DMS79 treated with DMSO at 0.1 percent for 48 hours (cell line): ENCODE measurements at places on chromosomes 2 and 18.

- DNase-seq, result no peak
Measured at GRCh38 chr2:158273791-158274190, 172.1 kb downstream of the UPP2 start.

- DNase-seq, result no peak
Measured at GRCh38 chr2:54492335-54492734, 36.2 kb downstream of the SPTBN1 start.

- DNase-seq, result no peak
Measured at GRCh38 chr18:41266616-41267015, 688.4 kb upstream of the PIK3C3 start.

GRCh38 chr2:3624059-3624794, 29.3 kb downstream of the COLEC11 start:
- DNase-seq, result no peak

DNA sequence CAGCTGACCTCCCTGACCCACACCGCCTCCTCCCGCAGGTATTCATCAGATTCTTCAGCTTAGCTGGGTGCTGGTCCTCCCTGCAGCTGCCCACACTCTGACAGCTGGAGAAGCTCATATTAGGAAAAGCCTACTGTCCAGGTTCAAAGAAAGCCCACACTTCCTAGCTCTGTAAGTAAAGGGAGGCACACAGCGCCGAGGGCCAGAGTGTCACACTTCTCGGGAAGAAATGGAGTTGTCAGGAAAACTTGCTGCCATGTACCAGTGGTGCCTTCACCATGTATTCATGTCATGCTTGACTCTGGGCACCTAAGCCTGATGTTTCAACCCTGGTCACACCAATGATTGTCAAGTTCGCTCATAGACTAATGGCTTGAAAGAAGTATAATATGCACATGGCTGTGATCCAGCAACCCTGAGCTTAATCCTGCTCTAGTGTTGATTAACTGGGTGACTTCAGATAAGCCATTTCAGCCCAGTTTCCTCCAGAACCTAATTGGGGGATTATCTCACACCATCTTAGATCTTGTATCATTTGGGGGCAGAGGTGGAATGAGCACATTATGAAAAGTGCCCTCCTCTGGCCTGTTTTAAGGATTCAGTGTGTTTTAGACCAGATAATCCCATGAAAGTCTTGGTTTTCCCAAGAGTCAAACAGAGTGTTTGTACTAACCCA, 180.3 kb upstream of the PARD3B start:
- no peak for DNase-seq

- no peak for DNase-seq
Measured at GRCh38 chr2:19554520-19554919, 196.1 kb upstream of the OSR1 start.

DNA sequence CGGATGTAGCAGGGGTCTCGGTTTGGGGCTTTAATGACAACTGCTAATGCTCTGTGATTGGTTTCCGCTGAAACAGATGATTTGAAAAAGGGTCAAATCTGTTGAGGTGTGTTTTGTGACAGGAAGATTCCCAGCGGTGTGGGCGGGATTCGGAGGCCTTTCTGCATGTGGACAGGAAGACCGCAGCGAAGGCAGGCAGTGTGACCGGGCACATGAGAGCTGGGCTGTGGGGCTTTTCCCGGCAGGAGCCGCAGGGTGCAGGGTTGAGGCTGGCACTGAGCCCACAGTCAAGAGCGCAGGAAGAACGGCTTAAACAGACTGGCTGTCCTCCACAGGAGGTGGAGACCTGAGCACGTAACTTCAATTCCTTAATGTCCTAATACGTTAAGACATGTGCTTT, 180.0 kb upstream of the TPO start:
- DNase-seq, result peak; percentile 87

GRCh38 chr18:48608581-48608980, 69.8 kb downstream of the CTIF start:
- DNase-seq, result no peak

- DNase-seq, result peak; percentile 53
Measured at GRCh38 chr2:165863810-165864261, 69.8 kb upstream of the GALNT3 start.

GRCh38 chr2:137206069-137206468, 440.7 kb downstream of the THSD7B start:
- no peak for DNase-seq

DNA sequence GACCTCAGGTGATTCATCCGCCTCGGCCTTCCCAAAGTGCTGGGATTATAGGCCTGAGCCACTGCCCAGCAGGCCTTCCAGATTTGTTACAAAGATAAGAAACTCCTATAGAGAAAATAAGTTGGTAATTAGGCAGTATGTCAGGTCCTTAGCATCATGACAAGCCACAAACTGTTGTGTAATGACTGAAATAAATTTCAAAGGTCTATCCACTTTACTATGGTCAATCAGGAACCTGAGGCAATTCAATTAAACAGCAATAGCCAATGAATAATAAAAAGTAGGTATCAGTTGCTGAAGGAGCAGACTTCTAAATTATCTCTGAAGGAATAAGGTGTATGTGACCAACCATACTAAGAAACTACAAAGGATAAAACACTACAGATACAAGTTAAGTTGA, 62.4 kb upstream of the ATIC start:
- no peak for DNase-seq

GRCh38 chr2:8543060-8543382, 138.8 kb upstream of the ID2 start:
- no peak for DNase-seq

DNA sequence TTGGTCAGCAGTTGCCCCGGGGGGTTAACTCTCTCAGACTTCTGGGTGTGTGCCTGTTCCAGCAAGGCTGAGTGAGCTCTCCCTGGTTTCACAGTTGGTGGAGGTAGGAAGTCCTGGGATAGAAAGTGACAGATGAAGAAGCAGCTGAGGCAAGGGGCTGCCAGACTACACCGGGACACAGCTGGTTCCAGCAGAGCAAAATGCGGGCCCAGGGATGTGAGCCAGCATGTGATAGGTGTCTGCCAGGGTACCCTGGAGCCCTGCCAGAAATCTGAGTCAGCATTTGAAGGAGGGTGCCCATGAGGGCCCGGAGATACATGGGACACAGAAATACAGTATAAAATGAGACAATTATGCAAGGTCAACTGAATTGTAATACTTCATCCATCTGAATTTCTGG, 79.3 kb upstream of the LGALSL start:
- no peak for DNase-seq

DNA sequence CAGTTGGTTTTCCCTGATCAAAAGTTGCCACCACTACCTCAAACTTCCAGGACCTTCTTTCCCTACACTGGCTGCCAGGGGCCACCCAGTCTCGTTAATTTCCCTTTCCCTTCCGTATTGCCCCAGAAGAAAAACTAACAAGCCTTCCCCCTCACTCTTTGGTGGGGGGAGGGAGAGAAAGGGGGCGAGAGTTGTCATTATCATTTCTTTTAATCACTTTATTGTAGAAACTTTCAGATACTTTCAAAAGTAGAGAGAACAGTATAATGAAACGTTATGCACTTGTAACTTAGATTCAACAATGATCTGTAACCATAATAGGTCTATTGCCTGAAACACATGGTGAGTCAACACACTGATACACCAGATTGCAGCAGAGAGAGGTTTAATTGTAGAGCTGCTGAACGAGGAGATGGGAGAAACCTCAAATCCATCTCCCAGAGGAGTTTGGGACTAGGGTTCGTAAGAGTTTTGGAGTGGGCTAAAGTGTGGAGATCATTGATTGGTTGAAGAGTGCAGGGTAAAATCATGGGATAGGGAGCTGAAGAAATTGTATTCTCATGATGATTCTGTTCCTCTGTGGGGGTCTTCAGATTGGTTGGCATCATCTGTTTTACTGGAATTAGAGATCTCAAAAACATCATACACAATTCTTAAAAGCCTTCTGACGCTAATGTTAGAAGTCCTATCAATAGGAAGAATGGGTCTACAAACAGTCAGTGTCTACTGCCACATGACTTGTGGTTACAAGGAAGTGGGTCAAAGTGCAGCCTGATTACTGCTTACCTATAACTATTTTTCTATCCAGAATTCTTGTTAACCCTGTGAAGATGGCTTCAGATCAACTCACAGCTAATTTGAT, 2.6 kb upstream of the RNF149 start:
- DNase-seq, result no peak

DNA sequence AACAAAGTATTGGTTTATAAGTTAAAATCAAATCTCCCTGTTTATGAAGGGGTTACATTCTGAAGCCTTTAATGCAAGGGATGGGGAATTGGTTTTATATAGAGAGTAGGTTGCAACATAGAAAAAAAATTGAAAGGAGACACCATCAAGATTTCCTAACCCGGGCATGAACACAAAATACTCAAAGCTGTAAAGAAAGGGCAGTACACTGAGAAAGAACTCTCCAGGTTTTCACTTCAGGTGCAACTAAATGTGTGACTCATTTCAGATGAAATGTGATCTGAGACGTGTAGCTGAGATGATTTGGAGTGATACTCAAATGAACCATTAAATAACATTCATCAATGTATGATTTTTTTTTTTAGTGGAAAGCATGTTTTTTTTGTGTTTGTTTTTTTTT, 43.6 kb downstream of the SANBR start:
- DNase-seq, result no peak

DNA sequence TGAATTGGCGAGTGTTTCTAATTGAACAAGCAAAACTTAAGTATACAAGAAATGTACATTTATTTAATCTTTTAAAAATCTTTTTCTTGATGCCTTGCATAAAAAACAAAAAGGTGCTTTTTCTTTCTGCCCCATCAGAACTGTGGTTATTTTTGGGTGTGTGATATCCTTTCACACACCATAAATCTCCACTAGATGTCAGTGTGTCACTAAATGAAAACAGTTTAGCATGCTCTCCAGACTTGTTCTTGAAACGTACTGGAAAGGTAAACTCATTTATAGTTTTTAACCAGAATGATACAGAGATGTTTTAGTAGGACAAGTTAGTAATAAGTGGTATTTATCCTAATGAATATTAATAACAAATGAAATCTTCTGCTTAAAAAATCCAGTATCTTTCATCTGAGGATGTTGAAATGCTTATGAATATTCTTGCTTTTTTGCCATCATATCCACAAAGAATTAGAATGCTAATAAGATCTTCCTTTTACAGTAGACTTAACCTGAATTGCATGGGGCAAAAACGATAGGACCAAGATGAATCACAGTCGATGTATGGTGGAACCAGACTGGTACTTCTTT, 96.8 kb downstream of the UBE2E3 start:
- DNase-seq, result peak; percentile 61

- no peak for DNase-seq
Measured at GRCh38 chr18:57627488-57627887, 5.9 kb upstream of the NARS1 start.

- DNase-seq, result no peak
Measured at GRCh38 chr2:238160206-238161129, 1.7 kb downstream of the ERFE start.

DNA sequence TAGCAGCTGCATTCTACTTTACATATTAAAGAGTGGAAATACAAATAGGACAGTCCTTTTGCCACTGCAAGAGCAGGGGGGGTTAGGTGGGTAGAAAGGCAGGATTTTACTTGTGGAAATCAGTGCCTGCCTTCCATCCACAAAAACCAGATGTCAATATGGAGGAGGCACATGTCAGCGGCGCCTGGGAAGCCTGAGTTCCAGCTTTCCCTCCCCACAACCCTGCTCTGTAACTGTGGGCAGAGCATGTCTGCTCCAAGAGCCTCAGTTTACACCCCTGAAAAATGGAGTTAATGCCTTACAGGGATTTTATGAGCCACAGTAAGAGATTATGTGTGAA, 32.9 kb downstream of the STEAP3 start:
- no peak for DNase-seq
